ENCODE measurements at places on chromosomes 12 and 14.

DNA sequence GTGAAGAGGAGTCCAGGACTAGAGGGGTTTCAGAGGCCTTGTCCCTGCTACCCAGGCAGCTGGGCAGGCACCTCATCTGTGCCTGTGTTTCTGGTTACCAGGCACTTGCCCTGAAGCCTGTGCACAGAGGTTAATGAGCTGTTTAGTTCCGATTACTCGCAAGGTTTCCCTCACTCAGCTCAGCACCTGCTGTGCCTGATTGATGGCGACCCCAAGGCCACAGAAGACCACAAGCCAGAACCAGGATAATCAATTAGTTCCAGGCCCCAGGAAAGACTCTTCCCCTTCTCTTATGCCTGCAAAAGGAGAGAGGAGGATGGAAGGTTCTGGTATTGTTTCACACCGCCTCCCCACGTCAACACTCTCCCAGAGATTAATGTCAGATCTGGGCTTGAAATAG is 88.8 kb upstream of the NOS1 start:
- no peak for DNase-seq

DNA sequence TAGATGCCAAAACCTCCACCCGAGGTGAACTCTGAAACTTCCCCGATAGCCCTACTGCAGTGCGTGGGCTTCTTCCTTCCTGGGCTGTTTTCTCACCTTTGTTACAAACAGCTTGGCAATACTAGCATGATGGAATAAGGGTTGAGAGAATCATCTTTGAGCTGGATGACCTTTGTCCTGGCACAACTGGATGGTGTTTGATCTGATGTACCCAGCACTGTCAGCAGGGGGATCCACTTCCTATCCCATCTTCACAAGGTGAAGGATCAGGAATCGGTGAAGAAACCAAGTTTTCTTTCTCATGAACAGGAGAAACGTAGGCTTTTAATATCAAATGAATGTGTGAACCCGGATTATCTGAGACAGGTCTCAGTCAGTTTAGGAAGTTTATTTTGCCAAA is 19.5 kb upstream of the LRRC10 start:
- no peak for DNase-seq

DNA sequence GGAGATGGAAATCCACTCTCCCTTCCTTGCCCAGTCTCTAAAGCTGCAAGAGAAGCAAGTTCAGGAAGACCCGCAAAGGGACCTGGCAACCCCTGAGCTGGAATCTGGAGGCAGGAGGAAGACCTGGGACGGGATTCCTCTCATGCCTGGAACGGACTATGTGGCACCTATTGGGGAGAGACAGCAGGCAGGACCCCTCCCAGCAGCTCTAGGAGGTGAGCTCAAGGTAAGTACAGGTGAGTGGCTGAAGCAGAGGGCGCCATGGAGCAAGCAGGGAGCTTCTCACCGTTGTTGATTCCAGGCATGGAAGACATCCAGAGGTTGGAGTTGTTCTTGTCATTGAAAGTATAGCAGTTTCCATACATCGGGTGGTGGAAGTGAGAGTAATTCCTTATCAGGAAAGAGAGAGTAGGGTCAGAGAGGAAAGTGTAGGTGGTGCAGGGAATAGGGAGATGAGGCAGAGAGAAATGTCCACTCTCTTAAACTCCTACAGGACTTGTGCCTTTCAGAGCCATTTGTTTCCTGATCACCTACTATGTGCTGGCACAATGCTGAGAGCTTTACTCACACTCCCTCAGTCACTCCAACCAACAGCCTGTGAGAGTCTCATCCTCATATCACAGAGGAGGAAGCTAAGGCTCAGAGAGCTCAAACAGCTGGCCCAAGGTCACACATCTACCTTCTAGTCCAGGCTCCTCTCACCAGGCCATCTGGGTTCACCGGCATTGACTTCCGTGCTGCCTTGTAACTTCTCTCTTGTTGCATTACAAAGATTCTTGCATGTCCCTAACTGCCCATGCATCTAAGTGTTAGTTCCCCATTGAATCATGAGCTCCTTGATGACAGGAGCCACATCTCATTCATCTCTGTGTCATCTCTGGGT is 13.9 kb upstream of the TNFRSF1A start:
- no peak for DNase-seq

DNA sequence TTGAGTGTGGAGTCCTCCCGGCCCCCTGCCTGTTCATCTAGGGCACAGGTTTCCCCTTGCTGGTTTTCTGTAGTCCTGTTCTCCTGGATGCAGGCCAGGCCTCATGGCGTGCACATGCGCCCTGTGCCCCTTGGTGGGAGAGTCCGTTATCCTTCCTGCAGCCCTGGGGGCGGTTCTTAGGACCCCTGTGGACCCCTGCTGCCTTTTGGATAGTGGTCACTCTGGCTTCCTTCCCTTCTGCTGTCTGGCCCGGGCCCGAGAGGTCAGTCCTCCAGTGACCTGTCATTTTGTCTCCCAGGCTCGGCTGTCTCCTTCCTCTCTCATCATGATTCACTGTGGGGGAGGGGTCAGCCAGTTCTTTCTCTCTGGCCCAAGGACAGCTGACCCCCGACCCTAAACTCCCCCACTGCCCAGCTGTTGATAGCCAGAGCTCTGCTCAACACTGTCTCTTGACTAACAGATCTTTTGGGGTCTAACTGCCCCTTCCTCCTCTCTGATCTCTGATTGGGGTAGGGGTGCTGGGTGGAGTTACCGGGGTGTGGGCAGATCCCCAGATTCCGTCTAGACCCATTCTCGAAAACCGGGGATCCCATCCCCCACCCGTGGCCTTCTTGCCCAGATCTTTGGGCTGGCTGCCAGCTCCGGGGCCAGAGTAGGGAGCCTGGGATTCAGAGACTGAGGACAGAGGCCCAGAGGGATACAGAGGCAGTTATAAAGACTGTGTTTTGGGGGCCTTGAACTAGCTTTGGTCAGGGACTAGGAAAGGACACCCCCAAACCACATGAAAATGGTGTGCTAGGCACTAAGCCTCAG is 7.0 kb downstream of the CCND2 start:
- no peak for DNase-seq

- no peak for DNase-seq
Measured at GRCh38 chr12:52264435-52264825, 10.0 kb upstream of the KRT86 start.

DNA sequence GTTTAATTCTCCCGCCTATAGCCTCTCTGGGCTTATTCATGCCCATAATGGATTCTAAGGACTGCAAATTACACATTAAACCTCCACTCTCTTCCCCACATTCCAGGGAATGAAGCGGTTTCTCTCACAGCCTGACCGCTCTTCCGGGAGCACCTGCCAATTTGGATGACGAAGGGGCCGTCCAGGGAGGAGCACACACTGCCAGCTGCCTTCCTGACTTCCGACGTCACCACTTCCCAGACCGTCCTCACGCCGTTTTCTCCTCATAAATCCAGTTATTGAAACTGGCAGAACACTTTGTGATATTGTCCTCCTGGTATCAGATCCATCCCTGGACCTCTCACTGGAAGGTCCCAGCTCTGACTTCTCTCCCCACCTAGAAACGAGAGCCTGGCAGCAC is 87.6 kb downstream of the GCH1 start:
- DNase-seq = no peak

- no peak for DNase-seq
Measured at GRCh38 chr14:60226298-60226697, 22.7 kb upstream of the PPM1A start.

DNA sequence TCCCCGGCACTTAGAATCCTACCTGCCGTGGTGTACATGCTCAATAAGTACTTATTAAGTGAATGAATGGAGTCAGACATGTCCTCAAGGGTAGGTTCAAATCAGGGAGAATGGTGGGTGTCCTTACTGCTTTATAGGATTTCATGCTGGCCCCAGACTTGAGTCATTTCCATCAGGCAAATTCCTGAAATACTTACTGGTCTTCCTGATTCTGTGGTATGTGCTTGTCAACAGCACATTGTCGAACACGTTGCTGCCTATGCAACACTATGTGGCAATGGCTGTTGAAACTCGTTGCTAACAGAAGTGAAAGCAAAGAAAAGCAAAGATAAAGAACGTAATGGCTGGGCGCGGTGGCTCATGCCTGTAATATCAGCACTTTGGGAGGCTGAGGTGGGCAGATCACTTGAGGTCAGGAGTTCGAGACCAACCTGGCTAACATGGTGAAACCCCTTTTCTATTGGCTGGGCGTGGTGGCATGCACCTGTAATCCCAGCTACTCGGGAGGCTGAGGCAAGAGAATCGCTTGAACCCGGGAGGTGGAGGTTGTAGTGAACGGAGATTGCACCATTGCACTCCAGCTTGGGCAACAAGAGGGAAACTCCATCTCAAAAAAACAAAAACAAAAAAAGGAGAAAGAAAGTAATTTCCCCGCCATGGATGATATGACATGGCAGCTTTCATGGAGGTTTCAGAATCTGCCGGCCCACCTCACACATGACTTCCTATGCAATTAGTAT is 214.9 kb downstream of the ZFP36L1 start:
- peak; percentile 95 for DNase-seq

- no peak for DNase-seq
Measured at GRCh38 chr12:64890873-64891468, 66.5 kb downstream of the TBC1D30 start.

- no peak for DNase-seq
Measured at GRCh38 chr12:104220931-104221330, 5.4 kb downstream of the TXNRD1 start.

- DNase-seq = no peak
Measured at GRCh38 chr12:94174576-94174975, 26.2 kb downstream of the PLXNC1 start.

DNA sequence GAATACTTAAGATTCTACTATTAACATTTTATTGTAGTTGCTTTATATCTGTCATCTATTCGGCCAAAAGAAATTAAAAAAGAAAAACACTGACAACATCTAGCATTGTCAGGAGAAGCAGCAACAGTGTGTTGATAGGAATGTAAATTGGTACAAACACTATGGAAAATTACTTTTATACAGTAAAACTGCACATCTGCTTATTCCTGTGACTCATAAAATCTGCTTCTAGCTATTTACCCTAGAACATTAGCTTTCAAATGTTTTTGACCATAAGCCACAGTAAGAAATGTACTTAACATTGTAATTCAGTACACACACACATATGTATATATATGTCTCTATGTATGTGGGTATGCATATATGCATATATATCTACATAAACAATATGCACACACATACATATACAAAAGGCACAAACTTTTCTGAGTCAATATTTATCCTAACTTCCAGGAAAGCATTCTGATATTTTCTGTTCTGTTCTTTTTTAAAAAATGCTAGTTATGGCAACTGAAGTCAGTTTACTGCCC is 278.9 kb upstream of the GARIN2 start:
- DNase-seq = no peak

DNA sequence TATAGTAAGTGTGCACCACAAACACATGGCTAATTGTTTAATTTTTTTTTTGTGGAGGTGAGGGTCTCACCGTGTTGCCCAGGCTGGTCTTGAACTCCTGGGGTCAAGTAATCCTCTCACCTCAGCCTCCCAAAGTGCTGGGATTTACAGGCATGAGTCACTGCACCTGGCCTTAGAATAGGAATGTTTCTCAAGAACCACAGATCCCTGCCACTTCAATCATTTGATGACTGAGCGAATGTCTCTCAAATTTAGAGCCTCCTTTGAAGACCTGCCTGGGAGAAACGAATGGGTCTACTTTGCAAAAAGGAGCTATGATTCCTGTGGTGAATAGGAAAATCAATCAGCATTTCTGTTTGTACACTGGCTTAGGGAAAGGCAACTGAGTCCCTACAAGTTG is 33.5 kb upstream of the CHST11 start:
- no peak for DNase-seq

DNA sequence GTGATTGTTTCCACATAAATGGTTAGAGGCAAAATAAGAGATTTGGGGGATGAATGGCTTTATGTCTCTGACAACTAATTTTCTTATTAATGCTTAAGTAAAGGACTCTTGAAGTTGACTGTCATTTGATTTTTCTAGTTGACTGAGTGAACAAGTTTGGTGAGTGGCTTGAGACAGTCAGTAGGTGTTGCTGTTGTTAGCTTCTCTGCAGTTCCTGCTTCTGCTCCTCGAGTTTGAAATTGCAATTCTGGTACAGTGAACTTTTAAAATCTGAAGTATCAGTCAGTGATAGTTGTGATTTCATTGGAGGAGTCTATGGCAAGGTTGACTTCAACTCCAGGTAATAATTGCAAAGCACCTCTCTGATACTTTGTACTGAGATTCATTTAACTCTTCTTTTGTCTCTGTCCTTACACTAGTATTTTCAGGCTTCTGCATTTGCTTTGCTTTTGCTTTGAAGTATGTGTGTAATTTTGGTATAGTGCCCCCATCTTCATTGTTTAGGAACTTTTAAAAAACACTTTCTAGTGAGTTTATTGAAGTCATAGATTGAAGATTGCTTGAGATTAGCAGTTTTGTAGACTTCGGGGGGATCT is 415.5 kb downstream of the PCNX1 start:
- no peak for DNase-seq

- DNase-seq = no peak
Measured at GRCh38 chr12:94961911-94962310, 41.6 kb downstream of the NDUFA12 start.

DNA sequence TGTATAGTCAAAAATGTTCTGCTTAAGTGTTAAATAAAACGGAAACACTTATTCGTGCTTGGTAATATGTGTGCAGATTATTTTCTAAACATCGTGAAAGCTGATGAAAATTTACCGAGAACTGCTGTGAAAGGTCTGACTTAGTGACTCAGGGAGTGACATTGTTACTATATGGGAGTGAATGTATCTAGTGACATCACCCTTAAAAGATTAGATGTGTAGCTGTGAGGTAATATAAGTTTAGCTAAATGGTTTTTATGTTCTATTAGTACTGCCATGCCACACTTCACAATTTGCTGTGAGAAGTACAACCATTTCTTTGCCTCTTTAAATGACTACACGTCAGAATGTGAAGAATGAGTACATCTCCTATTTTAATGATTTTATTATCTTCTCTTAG is 1.3 kb downstream of the COX8C start:
- no peak for DNase-seq

GRCh38 chr12:6852651-6853354 is 853 bp downstream of the USP5 start:
- DNase-seq = no peak

DNA sequence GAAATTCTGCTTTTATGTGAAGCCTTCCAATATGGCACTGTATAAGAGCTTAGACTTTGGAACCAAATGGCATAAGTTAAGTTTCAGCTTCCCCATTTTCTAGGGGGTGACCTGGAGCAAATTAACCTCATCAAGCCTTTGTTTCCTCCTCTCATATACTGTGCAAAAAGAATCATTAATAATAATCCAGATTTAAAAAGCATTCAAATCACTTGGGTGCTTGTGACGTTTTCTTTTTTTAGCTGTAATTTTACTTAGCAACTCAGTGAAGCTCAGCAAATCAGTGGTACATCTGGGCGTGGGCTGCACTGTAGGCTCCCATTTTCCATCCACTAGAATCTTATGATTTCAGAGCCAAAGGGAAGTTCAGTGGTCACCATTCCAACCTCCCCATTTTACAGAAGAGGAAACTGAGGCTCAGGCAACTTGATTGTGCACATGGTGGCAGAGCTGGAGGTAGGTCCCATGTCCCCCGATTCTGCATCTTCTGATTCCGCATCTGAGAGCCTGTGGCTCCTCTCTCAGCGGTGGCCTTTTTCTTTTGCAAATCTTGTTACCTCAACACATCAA is 131.2 kb downstream of the SNAPC1 start:
- DNase-seq = no peak

GRCh38 chr14:48723841-48724495 is 862.2 kb downstream of the RPS29 start:
- no peak for DNase-seq

GRCh38 chr12:64088431-64089349 is 133.4 kb downstream of the KICS2 start:
- peak; percentile 70 for DNase-seq
